ENCODE measurements at places on chromosomes 11 and 22.

- DNase-seq: no peak
These were observed 65.2 kb upstream of the SESN3 start for GRCh38 chr11:95296165-95296564.

DNA sequence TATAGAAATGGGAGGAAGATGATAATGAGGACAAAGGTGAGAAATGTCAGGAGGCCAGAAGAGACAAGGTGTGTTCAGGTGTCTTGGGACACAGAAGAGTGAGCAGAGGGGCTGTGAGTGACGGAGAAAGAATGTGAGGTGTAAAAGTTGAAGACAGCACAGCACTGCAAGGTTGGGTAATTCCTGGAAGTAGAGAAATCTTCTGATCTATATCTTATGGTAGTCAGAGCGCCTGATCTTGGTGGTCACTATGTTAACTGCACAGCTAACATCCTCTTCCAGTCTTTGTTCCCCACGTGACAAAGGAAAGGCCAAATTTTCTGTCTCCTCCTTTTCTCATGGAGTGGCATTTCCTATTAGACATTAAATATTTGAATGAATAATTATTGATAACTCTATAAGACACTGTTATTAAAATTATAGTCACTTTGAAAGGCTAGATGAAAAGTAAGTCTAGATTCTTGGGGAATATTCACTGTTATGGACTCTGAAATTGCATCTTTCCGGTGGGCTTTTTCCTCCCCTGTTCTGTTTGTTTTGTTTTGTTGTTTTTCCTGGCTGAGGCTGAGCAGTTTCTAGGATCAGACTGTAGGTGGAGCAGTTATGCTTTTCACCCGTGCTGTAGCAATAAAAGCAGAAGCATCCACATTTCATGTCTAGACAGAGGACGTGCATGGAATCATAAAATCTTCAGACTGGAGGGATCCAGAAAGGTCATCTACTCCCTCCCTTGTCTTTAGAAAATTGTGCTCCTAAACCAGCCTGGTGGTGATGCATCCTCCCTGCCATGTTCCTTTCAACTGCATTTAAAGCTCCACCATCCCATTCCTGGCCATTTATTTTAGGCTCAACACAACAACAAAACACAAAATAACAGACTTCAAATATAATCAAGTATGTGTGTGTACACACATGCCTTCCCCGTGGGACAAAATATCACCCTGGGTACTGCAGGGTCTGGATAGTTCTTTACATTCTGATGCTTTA, 26.6 kb downstream of the SC5D start:
- DNase-seq: peak; percentile 22

DNA sequence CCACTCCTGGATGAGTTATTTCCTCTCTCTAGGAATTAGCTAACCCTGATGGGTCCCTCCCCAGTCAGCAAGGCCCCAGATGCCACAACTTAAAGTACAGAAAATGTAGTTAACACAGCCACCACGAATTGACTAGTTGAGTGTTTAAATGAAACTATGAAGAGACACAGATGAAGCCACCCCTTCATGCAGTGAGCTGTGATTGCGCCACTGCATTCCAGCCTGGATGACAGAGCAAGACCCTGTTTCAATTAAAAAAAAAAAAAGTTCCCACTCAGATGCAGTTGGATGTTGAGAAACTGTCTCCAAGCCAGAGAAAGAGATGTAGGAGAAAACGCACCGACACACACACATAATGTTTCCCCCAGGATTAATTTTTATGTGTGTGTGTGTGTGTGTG, 53.3 kb downstream of the SCN3B start:
- no peak for DNase-seq

DNA sequence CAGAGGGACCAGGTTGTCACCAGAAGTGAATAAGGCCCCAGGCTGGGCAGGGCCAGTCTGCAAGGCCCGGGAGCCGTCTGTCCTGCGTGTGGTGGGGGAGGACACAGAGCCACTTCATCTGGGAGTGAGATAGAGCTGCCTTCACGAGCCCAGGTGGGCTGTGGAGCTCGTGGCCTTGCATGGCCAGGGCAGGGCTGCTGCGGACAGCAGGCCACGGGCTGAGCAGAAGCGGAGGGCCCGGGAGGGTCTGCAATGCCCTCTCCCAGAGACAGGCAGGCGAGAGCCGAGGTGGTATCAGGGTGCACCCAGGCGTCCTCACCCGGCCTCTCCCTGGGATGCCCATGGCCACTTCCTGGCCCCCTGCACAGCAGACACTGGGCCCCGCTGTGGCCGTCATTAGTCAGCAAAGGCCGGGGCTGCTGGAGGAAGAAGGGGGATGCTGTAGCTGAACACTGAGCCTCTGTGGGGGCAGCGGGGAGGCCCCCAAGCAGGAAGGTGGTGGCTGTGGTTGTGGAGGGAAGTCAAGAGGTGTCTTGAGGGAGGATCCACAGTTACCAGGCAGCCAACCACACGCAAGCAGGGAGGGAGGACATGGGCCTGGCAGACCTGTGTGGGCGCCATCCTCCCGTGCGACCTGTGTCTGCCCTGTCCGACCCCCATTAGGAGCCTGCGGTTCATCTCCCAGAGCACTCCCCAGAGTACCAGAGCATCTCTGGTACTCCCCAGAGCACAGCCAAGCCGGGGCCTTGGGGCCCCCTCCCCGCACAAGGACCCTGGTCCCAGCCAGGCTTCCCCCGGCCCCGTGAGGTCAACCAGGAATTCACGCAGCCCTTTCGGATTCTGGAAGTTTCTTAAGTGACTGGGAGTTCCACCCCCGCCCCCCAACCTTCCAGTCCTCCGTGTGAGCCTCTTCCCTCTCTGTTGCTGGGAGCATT, 1109.5 kb downstream of the BRD1 start:
- no peak for DNase-seq

- no peak for DNase-seq
These were observed 15.1 kb upstream of the LGR4 start for GRCh38 chr11:27487706-27488105.

- DNase-seq: peak; percentile 90
These were observed 9.4 kb upstream of the PIM3 start for GRCh38 chr22:49951000-49951677.

- no peak for DNase-seq
These were observed 26.3 kb downstream of the APOL1 start for GRCh38 chr22:36279219-36279666.

DNA sequence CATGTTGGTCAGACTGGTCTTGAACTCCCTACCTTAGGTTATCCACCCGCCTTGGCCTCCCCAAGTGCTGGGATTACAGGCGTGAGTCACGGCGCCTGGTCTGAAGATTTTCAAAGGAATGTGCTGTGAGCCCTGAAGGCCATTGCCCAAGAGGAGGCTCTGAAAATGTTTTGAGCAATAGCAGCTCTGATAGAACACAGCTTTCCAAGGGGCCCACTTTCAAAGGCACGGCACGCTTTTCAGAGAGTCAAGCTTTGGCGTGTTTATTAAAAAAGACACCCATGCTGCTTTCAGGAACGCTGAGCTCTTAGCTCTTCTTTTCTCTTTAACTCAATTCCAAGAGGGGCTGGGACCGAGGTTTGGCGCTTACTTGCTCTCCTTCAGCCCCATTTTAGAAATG, 73.8 kb upstream of the CDON start:
- peak; percentile 71 for DNase-seq

GRCh38 chr11:133745791-133746190, 99.5 kb downstream of the SPATA19 start:
- no peak for DNase-seq

DNA sequence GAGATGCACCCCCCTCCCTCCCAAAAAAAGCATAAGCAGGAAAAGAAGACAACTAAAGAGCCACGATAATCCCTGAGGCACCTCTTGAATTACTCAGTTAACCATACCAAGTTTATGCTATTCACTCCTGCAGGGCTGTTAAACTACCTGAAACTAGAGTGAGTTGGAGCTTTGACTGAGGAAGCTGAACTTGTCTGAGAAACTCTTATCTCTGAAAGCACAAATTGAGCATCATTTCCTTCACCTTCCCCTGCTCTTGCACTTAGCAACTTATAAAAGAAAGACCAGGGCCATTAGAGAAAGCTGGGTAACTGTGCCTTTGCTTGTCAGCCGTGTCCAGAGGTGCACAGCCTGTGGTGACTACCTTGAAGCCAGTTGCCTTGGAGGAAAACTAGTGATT, 745.6 kb downstream of the NELL1 start:
- no peak for DNase-seq

GRCh38 chr22:19321757-19322156, 30.2 kb upstream of the CLTCL1 start:
- DNase-seq: no peak

- DNase-seq: peak; percentile 48
These were observed 2.9 kb upstream of the SGSM1 start for GRCh38 chr22:24803064-24803542.

- no peak for DNase-seq
These were observed 144.7 kb downstream of the TENM4 start for GRCh38 chr11:79296141-79296540.

All from mucosa of gallbladder (tissue), 1 donor.